ENCODE measurements at places on chromosomes 5 and 9.

- no peak for DNase-seq
Measured at GRCh38 chr9:121675969-121676822, 24.8 kb downstream of the DAB2IP start.

DNA sequence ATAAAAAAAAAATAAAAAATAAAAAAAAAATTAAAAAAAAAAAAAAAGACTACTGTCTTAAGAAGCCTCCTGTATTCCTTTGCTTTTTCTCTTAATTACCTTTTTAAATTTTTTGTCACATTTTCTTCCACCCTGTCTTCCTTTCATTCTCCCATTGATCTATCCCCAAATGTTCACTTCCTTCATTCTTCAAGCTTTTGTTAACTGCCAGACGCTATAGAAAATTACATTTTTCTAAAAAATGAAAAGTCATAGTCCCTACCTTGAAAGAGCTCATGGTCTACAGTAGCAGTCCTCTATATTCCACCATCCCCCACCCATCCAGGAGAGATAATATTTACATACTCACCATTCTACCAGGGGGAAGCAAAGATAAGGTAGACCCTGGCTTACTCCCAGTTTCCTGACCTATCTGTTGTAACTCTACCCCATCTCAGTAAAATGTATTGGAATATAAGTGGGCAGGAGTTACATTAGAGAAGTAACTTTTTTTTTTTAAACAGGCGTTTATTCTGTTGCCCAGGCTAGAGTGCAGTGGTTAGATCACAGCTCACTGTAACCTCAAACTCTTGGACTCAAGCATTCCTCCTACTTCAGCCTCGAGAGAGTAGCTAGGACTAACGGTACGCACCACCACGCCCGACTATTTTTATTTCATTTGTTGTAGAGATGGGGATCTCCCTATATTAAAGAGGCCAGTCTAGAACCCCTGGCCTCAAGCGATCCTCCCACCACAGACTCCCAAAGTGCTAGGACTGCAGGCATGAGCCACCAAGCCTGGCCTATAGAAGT is 3.8 kb upstream of the PRKAA1 start:
- DNase-seq, result no peak

- DNase-seq, result no peak
Measured at GRCh38 chr9:93232388-93232960, 48.5 kb downstream of the WNK2 start.

- no peak for DNase-seq
Measured at GRCh38 chr5:114734238-114734637, 372.4 kb downstream of the KCNN2 start.

DNA sequence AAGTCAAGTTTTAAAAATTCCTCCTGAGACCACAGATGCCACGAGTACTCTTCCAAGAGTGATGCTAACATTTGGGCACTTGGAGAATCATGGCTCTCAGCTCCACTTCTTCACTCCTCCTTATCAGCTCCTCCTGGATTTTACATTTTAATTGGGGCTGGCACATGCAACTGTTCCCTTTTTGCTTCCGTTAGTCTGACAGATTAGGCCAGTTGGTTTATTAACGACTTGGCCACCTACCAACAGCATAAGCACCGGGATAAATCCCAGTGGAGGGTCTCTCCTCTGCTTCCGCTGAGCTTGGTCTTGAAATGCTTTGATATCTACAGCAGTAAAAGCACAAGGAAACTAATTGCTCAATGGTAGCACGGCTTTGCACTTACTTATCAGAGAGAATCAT is 134.6 kb upstream of the RASEF start:
- no peak for DNase-seq

DNA sequence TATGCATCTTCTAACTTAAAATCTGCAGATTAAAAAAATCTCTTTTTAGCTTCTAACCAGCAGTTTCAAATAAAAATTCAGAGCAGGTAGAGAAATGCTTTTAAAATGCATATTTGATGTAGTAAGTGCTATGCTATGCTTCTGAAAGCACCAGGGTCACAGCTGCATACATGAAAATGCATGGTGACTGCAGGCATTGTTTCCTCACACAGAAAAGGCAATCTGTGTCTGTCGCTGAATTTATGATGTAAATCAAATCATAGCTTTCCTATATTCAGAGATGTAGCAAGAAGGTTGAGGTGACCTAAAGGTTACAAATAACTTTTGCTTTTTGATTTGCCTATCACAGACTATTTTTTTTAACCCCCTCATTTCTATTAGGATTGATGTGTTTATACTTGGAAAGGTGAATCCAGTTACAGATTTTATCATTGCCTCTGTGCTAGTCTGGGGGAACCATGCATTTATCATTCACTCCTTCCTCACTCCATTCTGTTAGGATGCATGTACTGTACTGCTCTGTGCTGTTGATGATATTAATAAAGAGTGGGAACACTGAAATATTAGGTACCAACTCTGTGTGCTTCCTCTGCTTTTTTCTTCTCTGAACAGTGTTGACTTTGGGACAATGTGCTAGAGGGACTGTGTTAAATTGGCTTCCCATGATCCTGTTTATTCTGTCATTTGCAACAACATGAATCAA is 65.6 kb downstream of the FOCAD start:
- no peak for DNase-seq

GRCh38 chr5:10885026-10885425 is 124.0 kb upstream of the DAP start:
- no peak for DNase-seq

- no peak for DNase-seq
Measured at GRCh38 chr5:127428748-127429147, 88.7 kb upstream of the PRRC1 start.

GRCh38 chr5:130280528-130281217 is 376.4 kb downstream of the CHSY3 start:
- DNase-seq, result no peak

DNA sequence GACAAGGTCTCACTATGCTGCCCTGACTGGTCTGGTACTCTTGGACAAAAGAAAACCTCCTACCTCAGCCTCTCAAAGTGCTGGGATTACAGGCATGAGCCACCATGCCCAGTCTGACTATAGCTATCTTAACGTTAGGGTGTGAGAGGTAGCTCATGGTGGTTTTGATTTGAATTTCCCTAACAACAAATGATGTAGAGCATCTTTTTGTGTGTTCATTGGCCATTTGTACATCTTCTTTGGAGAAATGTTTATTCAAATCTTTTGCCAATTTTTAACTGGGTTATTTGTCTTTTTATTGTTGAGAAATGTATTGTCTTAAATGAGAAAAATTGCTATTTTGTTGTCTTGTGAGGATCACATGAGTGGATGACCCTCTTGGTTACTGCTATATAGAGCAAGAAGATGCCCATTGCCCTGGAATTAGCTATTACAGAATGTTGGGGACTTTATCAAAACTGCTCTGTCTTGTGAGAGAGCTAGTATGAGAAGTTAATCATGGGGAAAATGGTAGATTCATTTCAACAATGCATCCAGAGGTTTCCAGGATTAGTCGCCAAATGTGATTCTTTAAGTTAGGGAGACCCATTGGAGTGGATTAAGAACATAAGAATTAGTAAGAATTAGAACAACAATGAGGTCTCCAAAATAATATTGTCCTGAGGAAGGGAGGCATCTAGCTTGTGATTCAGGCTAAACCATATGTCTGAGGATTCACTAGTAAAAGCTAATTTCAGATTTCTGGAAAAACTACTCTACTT is 124.3 kb upstream of the MOCS2 start:
- no peak for DNase-seq

GRCh38 chr9:2385746-2386145 is 235.8 kb upstream of the VLDLR start:
- no peak for DNase-seq

DNA sequence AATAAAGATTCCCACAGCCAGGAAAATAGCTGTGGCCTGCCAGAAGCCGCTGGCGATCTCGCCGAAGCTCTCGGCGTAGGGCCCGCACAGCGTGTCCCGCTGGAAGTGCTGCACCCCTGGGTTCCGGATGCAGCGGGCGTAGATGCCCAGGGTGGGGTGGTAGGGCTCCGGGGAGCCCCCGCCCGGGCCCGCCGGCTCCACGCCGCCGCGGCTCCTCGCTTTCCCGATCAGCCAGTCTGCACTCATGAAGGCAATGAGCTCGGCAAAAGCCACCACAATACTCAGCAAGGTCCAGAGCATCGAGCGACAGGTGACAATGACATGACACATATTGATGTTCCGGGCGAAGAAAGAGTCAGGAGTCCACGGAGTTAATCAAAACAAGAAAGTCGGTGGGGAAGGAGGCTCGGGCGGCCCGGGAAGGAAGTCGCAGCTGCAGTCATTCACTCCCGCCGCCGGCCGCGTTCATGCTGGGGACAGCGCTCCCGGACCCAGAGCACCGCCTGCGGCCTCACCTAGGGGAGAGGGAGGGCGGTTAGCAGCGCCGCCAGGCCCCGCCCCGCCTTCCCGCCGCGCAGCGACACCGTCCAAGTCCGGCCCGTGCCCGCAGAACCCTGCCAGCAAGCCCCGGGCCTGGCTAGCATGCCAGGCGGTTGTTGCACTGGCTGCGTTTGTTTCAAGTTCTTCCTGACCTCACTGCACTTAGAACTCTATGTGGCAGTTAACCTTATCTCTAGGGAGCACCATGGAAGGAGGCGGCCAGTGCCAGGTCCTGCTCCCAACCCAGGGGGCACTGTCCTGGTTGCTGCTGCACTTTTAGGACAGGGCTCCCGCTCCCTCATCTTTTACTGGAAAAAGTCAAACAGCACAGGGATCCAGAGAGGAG is 138.4 kb downstream of the LHFPL2 start:
- DNase-seq, result peak; percentile 48

- no peak for DNase-seq
Measured at GRCh38 chr5:117204926-117205869, 630.6 kb upstream of the SEMA6A start.

All from hematopoietic multipotent progenitor cell (in vitro differentiated cells).